ENCODE measurements at places on chromosomes 12 and 14. TPM values are rescaled to one million over a fixed set of nuclear protein-coding genes. Genes with fewer than 3 reads are reported as not detected.

GRCh38 chr12:19687371-19687770 lies 248.1 kb downstream of the AEBP2 start:
- DNase-seq: no peak

The RDH11 gene
- 37.7 TPM for total RNA-seq

The PPP4R4 gene
- total RNA-seq: not detected

- peak; percentile 42 for DNase-seq
Measured at GRCh38 chr12:78146365-78146772, 315.7 kb downstream of the NAV3 start.

DNA sequence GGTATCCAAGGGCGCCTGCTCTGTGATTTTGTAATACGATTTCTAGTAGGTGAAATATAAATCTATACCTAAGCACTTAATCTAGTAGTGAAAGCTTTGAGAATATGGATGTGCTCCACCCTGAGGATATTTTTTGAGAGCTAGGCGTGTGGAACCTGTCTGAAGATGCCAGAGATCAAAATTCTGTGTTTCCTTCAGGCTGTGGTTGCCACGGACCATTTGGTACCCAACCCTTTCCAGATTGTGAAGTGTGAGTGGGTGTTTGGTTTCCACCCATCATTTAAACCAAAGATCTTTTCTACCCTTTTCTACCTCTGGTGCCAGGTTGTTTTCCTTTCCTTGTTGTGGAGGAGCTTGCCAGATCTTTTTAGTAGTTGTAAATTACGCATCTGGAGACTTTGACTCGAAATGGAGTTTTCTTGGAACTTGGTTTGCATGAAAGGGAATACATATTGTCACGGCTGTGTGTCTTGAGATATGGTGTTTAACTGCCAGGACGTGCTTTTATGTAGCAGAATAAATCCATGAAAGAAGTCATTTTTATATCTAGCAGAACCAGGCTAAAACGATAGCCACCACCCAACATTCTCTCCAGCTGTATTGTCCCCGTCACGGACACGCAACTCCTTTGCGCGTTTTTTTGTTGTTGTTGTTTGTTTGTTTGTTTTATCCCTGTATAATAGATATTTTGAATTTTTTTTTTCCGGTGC lies 2.2 kb downstream of the LRFN5 start:
- no peak for DNase-seq

The PTGDR gene
- total RNA-seq: not detected

DNA sequence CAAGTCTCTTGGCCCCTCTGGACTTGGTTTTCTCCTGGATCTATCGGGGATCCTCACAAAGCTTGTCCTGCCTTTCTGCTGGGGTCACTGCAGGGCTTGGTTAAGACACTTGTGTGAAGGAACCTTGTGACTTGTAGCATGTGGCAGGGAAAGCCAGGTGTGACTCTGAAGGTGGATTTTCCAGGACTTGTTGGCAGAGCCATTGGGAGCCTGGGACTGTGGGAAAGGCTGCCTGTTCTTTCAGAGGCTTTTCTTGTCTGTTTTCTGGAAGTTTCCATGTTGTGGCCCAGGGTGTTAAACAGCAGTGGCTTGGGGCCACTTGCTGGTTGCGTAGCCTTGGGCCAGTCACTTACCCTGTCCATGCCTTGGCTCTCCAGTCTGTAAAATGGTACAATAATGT lies 12.6 kb downstream of the KMT5A start:
- no peak for DNase-seq

Measured in Caki2 (cell line).